HT1080 (cell line): ENCODE measurements at places on chromosomes 5 and 9. TPM values are rescaled to one million over a fixed set of nuclear protein-coding genes. Genes with fewer than 3 reads are reported as not detected.

- no peak for DNase-seq
Observed at GRCh38 chr9:38195737-38196161, 126.7 kb upstream of the SHB start.

DNA sequence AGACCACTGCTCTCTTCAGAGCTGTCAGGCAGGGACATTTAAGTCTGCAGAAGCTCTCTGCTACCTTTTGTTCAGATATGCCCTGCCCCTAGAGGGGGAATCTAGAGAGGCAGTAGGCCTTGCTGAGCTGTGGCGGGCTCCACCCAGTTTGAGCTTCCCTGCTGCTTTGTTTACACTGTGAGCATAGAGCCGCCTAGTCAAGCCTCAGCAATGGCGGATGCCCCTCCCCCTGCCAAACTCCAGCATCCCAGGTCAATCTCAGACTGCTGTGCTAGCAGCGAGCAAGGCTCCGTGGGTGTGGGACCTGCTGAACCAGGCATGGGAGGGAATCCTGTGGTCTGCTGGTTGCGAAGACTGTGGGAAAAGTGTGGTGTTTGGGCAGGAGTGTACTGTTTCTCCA, 59.9 kb downstream of the CAVIN4 start:
- DNase-seq: peak; percentile 46

DNA sequence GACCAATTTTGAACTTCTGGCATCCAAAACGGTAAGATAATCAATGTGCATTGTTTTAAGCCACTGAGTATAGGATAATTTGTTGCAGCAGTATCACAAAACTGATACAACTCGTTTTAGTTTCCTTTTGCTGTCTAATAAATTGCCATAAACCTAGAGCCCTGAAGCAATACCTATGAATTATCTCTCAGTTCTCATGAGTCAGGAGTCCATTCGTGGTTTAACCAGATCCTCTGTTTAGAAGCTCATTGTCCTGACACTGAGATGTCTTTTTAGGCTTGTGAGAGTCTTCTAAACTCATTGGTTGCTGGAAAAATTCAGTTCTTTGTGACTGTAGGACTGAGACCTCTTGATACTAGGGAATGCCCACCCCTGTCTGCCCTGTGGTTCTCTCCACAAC, 262.9 kb downstream of the SEMA5A start:
- no peak for DNase-seq

- DNase-seq: peak; percentile 50
Observed at GRCh38 chr5:58683567-58683966, 100.7 kb downstream of the RAB3C start.

GRCh38 chr9:78230761-78231160, 5.1 kb upstream of the CEP78 start:
- DNase-seq: no peak

- DNase-seq: no peak
Observed at GRCh38 chr5:129921204-129921603, 16.9 kb downstream of the CHSY3 start.

DNA sequence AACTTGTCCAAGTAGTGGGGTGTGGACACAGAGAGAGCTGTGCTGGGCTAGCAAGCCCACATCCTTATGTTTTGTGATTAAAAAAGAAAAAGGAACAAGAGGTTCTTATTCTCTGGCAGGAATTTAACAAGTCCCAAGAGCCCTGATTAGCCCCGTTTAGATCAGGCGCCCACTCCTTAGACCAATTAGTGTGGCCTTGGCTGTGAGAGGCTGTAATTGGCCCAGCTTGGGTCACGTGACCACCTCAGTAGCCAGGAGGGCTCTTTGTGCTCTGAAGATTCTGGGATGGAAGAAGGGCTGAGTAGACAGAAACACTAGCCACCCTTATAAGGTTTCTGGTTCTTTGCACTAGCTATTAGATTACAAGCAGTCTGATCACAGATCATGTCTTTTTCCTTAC, 31.1 kb downstream of the GCNT4 start:
- no peak for DNase-seq

DNA sequence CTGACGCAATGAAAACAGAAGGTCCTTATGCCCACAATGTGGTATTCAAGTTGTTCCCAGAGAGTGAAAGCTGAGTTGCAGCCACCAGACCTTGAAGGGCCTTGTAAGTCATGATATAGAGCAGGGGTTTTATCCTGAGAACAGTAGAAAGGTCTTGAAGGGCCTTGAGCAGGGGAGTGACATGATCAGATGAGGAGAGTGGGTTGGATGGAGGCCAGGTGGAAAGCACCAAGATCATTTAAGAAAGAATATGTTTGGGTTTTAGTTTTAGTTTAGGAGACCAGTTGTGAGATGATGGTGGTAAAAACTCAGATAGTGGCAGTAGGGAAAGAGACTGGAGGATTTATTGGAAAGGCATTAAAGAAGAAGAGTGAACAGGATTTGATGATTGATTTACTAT, 5.9 kb downstream of the ITGA2 start:
- no peak for DNase-seq

- peak; percentile 50 for DNase-seq
Observed at GRCh38 chr9:113589890-113590289, 126.4 kb downstream of the RGS3 start.

GRCh38 chr5:127863610-127864395, 160.6 kb downstream of the CCDC192 start:
- no peak for DNase-seq

Gene KIF20A
- 99.6 and 107 TPM in 2 replicates for total RNA-seq

Gene CEL
- total RNA-seq: 0.45 TPM in 1 of 2 replicates, not detected in the other

Gene ZER1
- 6.6 and 12.3 TPM in 2 replicates for total RNA-seq

Gene PCDHGA12
- 0.66 and 0.70 TPM in 2 replicates for total RNA-seq

Gene NOTCH1
- total RNA-seq: 11.4 and 13.7 TPM in 2 replicates
